ENCODE measurements at places on chromosomes 4 and X.

GRCh38 chrX:1403228-1403627 is 11.3 kb upstream of the SLC25A6 start:
- DNase-seq = no peak

- peak; percentile 92 for DNase-seq
These were observed at the start of gene AMOT for GRCh38 chrX:112840382-112841113. Gene AMOT, minus strand, starts transcription at chrX:112840831. Its CDS starts 17,705 bp downstream, at chrX:112823126.

DNA sequence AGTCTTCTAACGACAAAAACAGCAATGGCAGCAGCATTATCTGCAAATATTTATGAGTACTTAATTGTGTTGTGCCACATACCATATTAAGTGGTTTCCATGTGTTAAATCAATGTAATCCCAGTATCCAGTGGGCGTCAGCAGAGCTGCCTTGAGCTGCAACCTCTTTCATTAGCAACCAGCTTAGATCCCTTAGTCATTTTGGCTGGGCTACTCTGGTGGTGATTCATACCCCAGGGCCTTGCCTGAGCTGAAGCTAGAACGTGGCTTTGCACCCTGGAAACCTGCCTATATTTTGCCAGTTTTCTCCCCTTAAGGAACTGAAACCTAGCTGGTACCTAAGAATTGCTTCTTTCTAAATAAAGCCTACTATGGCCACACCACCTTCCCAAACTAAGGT is 474.3 kb upstream of the FTHL17 start:
- DNase-seq = no peak

GRCh38 chrX:29617725-29618124 is 597.6 kb upstream of the MAGEB2 start:
- no peak for DNase-seq

DNA sequence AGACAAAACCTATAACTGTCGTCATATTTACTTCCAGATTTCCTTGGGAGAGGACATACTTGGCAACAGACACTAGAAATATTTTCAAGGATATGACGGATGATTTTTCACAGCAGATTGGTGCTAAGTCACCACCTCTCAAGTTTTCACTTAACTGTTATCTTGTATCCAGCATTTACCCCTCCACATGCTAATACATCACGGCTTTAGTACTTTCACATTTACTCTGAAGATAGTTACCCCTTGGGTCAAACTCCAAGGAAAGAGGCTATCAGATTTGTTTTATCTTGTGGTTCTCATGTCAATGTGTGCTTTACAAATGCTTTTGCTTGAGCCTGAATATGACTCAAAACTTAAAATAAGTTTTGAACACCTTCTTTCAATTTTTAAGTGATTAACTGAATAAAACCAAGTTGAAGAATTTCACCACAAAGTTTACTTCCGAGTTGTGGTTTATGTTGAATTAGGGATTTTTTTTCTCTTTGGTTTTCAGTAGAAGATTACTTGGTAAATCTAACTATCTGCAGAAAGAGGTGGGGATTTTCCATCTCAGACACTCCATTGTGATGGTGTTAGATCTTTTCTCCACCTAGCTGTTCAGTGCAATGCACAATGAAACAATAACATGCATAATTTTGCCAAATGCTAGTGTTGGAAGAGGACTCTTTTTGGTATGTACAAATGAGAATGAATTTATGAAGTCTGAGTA is 75.4 kb upstream of the FAT1 start:
- no peak for DNase-seq

- DNase-seq = peak; percentile 47
These were observed 15.4 kb downstream of the FAM9C start for GRCh38 chrX:13028871-13029636.

DNA sequence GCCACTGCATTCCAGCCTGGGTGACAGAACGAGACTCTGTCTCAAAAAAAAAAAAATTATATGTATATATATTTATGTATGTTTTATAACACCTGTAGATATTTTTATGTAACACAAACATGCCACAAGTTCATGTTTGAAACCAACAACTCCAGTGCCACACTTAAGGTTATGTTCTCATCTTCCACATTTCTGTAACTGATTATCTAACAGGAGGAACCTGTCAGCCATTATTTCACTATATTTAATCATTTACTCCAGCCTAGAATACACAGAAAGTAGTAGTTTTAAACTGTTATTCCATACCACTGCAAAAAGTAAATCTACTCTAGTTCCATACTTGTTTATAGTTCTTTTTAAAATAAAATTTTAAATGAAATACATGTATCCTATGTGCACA is 32.3 kb downstream of the MCUB start:
- DNase-seq = no peak

DNA sequence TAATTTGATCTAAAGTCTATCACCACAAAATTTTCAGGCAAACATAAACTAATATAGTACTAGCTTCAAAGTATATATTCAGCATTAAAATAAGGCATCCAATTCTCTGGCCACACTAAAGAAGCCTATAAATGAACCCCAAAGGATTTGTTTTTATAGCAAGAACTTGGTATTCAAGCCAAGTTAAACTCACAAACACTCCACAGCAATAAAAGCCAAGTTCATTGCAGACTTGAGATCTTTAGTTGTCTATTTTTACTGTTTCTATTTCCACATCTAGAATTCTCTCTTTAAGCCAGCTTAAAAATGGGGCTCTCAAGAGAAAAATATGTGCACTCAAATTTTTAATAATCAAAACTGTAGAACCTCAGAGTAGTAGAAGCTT is 51.1 kb downstream of the WDFY3 start:
- DNase-seq = no peak
